CD4-positive, alpha-beta T cell treated with Interleukin-1 beta for 1 hour (primary cell): ENCODE measurements at places on chromosomes 16 and 17.
A peak's percentile ranks its signal among the peaks of the same experiment; 100 is the strongest.

- DNase-seq: no peak
These were observed 9.5 kb downstream of the ZNF771 start for GRCh38 chr16:30416624-30417528.

DNA sequence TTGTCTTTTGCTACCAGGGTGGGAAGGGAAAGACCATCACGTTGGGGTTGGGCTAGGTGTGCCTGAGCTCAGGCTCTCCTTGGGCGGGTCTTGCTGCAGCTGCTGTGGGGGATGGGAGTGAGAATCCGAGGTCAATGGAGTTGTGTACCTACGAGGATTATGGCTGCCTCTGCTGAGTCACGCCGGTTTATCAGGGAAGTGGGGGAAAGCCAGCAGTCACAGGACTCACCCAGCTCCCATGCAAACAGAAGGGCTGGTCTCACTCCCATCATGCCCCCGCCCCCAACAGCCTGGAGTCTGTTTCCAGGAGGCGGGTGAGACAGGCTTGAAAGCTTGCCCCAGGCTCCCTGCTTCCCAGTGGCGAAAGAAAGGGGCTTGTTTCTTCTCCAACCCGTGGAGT, 1259.0 kb upstream of the GOT2 start:
- DNase-seq: no peak

DNA sequence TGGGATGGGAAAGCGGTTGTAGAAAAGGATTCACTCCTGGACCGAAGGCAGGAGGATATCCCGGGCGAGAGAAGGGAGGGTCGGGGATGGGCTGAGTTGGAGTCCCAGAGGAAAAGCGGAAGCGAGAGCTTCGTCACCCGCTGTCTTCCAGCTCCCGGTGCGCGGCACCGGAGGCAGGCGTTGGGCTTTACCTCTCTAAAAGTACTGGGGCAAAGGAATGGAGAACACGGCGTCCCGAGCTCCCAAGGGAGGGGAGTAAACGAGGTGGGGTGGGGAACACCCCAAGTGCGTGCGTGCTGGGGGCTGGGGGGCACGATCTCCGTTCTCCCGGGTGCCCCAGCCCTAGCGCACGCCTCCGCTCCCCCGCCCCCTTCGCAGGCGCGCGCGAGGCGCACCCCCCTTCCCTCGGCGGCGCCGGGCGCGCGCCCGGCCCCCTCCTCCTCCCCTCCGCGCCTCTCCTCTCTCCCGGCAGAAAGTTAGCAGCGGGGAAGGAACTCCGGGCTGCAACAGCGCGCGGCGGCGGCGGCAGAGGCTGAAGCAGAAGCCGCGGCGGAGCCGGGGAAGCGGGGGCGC, at the start of gene HS3ST4:
Gene HS3ST4 (plus strand): TSS at position 441 of the 573 bp plus-strand sequence.
- DNase-seq: no peak

GRCh38 chr17:49602783-49603182, 27.1 kb downstream of the NXPH3 start:
- DNase-seq: no peak

DNA sequence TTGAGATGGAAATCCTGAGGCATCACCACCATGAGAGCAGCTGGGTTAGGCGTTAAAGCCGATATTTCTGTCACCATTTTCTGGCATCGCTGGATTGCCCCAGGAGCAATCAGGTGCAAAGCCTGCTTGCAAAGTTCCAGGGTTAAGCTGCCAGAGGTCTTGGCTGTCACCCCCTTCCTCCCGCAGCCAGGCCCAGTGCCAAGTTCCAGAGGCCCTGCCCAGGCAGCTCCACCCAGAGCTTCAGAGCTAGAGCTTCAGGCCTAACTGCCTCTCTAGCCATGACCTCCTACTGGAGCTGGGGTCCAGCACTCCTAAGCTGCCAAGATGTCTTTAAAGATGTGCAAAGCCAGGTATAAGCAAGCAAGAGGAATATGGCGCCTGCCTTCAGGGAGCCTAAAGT, 8.8 kb upstream of the TMEM238L start:
- DNase-seq: no peak

- no peak for DNase-seq
These were observed 5.8 kb upstream of the MYO1D start for GRCh38 chr17:32882734-32883133.

GRCh38 chr17:17663160-17664063, 17.8 kb upstream of the RAI1 start:
- peak; percentile 88 for DNase-seq

DNA sequence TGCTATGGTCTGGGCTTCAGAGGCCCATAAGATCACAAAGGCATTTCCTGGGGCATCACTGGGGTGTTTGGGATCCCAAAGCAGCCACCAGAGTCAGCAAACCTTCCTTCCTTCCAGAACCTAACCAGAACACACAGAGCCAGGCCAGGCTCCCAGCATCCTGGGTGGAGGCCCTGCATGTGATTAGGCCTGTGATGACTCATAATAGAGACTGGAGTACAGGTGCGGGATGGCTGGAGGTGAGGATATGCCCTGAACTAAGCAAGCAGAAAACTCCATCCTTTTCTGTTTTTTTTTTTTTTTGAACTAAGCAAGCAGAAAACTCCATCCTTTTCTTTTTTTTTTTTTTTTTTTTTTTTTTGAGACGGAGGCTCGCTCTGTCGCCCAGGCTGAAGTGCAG, 17.7 kb upstream of the GFOD2 start:
- DNase-seq: no peak

GRCh38 chr17:55444471-55445441, 23.1 kb upstream of the MMD start:
- no peak for DNase-seq

DNA sequence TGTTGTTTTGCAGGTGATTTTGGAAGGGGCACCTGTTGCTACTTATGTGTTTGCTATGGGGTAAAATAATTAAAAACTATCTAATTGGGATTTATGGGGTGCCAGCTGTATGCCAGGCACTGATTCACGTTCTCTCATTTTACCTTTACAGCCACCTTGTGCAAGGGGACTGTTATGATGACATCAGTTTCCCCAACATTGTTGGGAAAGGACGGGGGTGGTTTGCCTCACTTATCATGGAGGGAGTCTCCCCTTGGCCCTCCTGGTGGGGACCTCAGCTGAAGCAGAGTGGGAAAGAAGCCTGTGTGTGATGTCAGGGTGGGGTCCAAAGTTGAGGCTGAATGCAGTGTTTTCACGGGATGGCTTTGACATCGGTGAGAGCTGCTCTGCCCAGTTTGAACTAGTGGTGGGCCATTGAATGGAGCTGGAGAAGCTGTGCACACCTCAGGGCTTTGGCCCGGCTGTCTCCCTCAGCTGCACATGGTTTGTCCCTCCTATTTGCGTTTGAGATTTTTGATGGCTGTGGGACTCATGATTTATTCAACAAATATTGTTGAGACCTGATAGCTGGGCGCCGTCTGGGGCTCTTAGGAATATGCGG, 36.1 kb downstream of the CMIP start:
- DNase-seq: no peak

DNA sequence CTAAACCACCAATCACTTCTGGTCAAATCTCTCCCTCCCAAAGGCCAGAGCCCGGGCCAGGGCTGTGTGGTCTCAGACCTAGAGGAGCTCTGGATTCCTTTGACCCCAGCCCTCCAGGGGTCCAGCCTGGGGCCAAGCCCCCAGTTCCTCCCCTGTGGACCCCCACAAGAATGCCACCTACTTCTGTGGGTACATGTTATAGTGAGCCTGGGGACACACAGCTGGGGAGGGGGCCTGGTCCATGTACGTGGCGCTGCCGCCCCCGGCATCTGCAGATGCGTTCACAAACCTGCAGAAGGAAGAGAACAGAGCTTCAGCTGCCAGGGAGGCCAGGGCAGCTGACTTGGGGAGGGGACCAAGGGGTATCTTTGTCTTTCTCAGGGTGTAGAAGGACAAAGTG, 7.9 kb upstream of the GHDC start:
- DNase-seq: no peak

DNA sequence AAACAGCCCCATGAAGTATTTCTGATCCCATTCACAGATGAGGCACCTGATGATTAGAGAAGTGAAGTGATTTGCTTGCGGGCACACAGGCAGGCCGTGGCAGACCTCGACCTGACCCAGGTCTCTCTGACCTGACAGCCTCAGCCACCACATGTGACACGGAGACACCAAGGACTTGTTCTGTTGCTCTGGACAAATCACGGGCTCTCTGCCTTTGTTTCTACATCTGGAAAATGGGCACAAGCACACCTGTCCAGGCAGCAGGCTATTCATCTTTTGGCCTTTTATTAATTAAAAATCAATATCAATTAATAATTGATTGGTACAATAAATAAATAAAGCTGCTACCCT, 3.4 kb downstream of the MAP3K14 start:
- DNase-seq: no peak

- no peak for DNase-seq
These were observed 736.5 kb downstream of the KCNJ2 start for GRCh38 chr17:70905796-70906195.

DNA sequence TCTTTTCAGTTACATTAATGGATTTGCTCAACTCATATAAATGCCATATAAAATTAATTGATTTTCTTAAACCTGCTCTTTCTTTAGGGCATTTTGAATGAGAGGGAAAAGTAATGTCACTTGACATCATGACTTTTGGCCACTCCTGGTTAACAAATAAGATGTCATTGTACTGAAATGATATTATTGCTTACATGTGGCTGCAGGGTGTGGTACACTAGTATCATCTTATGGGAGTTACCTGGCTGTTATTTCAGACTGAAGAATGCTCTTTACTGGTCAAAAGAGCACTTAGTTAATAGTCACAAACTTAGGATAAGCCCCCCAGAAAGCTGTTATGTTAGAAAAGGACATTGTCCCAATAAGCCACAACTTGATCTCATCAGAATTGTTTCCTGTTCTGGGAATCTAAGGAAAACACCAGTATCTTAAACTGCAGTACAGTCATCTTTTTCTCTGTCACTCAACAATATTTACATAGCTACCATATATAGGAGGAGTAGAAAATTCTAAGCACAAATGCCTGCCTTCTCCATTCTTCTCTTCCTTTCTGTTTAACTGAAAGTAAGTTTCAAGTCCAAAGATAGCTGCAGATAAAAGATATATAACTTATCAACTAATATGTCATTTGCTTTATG, 53.9 kb upstream of the MRC2 start:
- no peak for DNase-seq

DNA sequence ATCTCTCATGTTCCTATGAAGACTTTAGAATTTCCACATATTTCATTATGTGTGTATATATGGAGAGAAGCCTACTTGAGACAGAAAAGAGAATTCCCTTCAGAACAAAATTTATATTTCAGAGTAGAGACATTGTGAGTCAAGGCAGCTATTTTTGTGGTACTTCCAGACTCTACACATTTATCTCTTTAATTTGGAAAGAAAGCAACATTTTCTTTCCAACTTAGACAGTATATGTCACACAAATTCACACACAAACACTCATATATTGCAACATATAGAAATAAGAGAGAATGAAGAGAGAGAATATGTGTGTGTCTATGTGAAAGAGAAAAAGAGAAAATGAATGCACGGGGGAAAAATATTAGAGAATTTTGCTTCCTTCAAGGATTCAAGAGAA, 158.8 kb downstream of the CDH8 start:
- no peak for DNase-seq

DNA sequence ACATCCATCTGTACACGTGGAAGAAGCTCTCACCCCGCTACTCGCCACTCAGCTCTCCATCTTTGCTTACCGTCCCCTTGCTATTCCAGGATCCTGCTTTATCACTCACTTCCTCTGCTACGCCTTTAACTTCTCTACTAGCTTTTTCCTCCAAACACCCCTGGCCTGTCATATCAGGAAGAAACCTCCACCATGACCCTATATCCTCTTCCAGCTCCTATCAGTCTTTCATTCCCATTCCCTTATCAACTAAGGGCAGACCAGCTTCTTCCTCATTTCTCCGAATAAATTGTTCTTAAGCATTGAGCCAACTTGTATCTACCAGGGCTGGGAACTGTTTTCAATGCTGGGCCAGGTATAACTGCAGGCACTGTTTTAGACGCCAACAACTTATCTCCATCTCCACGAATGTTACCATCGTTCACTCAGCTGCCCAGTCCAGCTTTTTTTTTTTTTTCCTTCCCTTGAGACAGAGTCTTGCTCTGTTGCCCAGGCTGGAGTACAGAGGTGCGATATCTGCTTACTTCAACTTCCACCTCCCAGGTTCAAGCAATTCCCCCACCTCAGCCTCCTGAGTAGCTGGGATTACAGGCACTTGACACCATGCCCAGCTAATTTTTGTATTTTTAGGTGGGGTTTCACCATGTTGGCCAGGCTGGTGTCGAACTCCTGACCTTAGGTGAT, 4.3 kb downstream of the IQCK start:
- DNase-seq: no peak
